T-cell (primary cell): ENCODE measurements at places on chromosomes 4 and X.

- DNase-seq, result no peak
Observed at GRCh38 chrX:86023811-86024210, 23.5 kb downstream of the CHM start.

GRCh38 chr4:54095110-54095825 lies 4.7 kb upstream of the GSX2 start:
- DNase-seq, result no peak

- DNase-seq, result no peak
Observed at GRCh38 chr4:121535351-121535750, 154.5 kb upstream of the QRFPR start.

DNA sequence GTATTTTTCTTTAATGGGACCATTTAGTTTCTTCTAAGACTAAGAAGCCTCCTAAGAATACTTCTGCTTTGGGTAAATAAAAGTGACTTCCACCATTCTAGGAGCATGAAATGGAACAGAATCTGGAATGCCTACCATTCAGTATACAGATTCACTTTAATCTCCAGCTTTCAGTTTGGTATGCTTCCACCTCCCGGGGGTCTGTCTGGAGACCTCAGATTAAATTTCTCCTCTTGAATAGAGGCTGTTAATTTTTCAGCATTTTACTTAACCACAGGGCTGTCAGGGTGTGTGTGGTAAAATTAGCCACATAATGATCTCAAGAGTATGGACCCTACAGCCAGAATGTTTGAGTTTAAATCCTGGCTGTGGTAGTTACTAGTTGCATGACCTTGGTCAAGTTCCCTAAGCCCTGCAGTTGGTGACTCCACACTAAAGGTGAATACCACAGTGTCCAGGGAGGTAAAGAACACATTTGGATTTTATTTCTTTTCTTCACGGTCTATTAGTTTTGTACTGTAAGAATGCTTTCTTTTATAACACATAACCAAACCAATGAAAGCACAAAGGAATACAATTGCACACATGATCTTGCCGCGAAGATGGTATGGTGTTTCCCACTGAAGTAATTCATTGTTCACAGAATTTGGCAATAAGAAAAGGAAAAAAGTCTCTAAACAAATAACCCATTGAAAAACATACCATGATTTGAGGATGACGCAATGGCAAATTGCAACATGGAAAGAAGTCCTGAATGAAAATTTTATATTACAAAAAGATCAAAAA lies 37.3 kb upstream of the TRIM2 start:
- no peak for DNase-seq

- no peak for DNase-seq
Observed at GRCh38 chr4:182531555-182532162, 288.5 kb downstream of the TENM3 start.

- no peak for DNase-seq
Observed at GRCh38 chrX:791479-792034, 161.0 kb downstream of the SHOX start.

DNA sequence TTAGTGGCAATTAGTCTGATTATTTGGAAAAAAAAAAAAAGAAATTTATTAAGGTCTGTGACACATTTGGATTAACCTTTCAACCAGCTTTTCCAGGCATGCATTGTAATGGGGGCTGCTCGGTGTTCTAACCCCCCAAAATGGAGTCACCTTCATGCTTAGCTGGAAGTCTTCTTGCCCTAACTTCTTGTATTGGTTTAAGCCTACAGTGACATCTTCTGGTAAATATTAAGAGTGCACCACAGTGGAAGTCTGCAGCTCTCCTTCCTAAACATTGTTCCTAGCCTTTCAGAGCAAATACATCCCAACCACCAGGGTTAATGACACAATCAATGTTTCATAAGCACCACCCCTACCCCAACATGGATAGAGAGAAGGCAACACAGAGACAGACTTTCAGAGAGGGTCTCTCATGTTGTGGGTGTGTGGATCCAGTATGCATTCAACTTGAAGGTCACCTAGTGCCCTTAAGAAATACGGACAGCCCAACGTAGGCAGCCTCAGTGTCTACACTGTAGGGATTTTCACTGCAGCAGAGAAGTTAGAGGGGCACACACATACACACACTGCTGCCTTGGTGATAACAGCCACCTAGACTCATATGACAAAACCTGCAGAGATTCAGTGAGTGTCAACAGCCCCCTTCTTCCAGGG lies 142.9 kb upstream of the MBNL3 start:
- DNase-seq, result no peak

GRCh38 chrX:120773801-120774200 lies 101.9 kb downstream of the CT47B1 start:
- DNase-seq, result no peak

GRCh38 chrX:120262859-120263708 lies 12.5 kb downstream of the ZBTB33 start:
- DNase-seq, result no peak

- no peak for DNase-seq
Observed at GRCh38 chr4:130486186-130486585, 1390.2 kb downstream of the C4orf33 start.

DNA sequence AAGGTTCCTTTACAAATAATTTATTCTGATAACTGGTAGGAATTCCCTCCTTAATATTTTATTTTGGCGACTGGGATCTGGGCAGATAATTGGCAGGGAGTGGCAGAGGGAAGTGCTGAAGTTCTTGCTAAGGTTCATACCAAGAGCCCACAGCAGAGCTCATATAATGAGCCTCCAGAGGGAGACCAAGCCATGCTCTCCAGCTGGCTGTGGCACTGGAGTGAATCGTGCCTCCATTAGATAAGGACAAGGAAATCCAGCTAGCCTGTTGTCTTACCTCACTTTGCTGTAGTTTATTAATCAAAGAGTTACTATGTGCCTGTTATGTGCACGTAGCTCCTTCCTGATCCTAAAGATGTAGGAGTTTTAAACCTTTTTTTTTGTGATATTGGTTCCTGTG lies 1.3 kb downstream of the ASB12 start:
- DNase-seq, result no peak

GRCh38 chr4:165096776-165097175 lies 15.9 kb downstream of the TMEM192 start:
- no peak for DNase-seq

DNA sequence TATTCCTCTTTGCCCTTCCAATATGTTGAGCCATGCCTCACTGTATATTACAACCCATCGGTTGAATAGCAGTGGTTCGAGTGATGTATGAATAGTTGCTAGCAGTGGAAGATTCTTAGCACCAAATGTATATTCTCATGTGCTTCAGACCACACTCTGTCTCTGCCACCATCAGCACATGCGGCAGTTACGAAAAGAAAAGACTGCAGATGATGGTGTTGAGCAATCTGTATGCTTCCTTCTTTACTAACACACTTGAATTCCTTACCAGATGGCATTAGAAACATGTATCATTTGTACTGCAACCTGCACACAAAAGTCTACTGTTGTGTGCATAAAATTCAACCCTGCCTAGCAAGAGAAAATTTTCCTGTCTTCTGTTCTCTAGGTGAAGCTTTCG lies 214.6 kb downstream of the ENOX2 start:
- no peak for DNase-seq

GRCh38 chrX:43718546-43718945 lies 62.4 kb downstream of the MAOA start:
- no peak for DNase-seq

DNA sequence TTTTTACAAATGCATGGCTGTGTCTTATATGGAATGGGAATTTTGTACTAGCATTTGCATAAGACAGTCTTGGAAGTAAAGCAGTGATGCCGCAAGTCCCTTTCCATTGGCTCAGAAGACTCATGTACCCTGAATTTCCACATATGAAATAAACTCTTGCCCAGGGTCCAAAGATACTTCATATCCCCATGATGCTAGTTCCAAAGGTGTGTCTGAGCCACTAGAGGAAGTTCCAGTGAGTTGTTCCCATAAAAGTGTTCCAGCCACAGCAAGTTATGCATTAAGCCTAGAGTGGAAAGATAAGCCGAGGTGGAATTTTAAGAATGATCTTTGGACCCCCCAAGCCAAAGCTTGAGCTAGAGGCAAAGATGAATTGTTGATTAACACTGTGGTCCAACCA lies 9.3 kb upstream of the CEP135 start:
- no peak for DNase-seq

GRCh38 chr4:141501931-141502330 lies 134.5 kb upstream of the IL15 start:
- DNase-seq, result no peak

DNA sequence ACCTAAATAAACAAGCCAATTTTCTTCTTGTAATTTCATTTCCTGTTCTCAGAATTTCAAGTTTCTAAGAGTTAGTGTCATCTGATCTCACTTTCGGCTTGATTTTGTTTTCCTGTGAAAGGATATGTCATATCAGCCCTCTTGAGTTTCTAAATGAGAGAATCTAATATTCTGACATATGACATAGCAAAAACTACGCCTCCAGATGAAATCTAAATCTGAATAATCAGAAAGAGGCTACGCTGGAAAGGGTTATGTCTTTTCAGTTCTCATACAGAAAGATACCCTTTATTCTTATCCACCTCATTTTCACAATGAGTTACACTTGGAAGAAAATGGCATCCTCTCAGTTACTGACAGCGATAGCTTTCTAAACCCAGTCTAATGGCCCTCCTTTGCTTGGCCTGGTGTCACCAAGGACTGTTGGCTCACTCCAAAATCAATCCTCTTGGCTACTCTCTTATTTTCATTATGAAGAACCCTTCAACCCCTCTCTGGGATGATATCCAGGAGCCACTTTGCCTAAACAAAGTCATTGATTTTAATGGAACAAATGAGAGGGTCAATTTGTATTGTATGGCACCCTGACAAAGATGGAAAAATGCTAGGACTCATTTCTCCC lies 65.6 kb downstream of the ASB9 start:
- DNase-seq, result no peak

- no peak for DNase-seq
Observed at GRCh38 chrX:147850875-147851274, 60.8 kb upstream of the FMR1 start.

- DNase-seq, result no peak
Observed at GRCh38 chr4:100985576-100985975, 361.8 kb downstream of the PPP3CA start.

DNA sequence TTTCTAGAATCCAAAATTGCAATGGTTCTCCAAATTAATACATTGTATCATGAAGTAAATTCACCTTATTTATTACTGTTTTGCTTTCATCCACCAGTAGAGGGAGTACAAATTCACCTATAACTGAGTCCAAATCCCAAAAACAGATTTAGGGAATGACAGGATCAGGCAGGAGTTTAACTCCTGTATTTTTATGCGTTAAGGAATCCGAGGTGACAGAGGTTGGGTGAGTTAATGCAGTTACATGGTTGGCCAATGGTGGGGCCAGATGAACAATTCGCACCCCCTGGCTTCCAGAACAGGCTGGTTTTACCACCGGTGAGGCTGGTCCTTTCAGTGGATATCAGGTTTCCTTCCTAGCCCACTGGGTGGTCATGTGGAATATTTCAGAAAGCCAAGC lies 82.4 kb downstream of the MTNR1A start:
- DNase-seq, result no peak

GRCh38 chr4:42284030-42284429 lies 113.3 kb upstream of the SHISA3 start:
- no peak for DNase-seq

DNA sequence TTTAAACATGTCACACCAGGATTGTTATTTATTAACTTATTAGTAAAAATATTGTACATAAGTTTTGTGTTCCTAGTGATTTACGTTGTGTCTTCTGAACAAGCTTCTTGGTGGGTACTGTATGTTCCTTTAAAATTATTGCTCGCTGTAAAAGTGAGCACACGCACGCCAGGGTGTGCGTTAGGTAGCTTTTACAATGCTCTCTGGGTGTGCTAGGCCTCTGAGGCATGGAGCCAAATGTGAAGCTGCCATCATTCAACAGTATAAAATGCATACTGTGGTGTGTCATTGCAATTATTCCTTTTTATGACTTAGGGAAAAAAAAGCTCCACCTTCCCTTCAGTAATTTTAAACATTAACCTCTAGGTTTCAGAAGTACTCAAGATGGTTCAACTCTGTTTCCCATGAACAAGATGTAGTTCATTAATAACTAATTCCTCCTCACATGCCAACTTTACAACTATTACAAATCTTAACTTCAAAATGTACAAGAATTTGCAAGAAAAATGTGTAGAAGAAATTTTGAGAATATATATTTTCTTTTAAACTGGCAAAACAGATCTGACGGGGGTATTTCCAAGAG lies 42.4 kb downstream of the ATOH1 start:
- no peak for DNase-seq

GRCh38 chrX:152614791-152615190 lies 22.9 kb upstream of the GABRQ start:
- no peak for DNase-seq
